ENCODE measurements at places on chromosomes 3 and 15.

DNA sequence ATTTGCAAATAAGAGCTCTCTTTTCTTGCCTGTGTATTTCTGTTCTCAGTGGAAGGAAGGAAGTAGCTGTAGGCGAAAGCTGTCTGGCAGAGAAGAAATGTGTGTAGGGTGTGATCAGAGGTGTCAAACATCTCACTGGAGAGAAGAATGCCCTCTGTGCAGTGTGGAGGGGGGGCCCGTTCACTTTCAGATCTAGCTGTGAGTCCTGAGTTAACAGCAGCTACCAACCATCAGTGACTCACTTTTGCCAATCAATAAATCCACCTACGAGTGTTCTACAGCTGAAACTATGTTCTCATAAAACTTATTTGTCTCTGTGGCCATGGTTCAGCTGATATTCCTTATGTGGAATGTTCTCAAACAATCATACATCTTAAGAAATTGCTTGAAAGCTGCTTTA lies 103.7 kb downstream of the FRMD4B start:
- DNase-seq: no peak

DNA sequence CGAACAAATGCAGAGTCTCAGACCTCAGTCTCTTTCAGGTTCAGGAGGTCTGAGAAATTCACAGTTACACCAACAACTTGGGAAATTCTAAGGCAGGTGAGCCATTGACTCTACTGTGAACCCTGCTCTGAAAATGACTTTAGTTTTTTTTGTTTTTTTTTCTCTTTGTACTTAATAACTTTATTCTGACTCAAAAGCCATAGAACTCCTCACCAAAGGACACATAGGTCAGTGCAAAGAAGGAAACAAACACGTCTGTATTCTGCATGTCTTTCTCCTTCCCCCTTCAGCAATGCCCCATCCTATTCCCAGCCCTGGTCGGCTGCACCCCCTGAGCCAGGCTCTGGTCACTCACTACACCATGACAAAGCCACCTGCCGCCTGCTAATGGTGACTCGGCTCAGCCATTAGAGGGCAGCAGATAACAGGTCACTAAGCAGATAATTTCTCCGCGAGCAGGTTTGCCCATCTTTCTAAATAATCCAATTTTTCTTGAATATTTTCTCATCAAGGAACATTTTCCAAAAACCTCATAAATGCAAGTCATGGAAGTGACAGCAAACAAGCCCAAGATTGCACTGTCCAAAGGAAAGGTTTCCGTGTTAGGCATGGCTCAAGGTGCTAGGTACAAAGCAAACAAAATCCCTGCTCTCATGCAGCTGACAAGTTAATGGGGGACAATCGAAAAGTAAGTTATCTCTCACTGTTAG lies 37.7 kb downstream of the TM4SF4 start:
- DNase-seq: peak; percentile 71

DNA sequence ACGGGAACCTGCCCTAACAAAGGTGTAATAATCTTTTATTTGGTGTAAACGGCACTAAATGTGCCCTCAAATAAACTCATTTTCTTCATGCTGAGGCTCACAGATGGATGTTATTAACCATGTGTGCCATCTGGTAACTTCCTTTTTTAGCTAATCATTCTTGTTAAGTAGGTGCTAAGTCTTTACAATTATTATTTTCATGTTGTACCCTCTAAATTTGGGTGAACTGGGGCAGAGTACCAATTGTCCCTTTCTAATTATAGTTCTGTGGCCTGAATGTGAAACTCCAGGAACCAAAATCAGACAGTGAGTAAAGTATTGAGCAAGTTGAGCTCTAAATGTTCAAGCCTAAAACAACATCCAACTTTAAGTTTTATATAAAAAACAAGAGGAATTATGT lies 220.7 kb upstream of the CADM2 start:
- DNase-seq: no peak

DNA sequence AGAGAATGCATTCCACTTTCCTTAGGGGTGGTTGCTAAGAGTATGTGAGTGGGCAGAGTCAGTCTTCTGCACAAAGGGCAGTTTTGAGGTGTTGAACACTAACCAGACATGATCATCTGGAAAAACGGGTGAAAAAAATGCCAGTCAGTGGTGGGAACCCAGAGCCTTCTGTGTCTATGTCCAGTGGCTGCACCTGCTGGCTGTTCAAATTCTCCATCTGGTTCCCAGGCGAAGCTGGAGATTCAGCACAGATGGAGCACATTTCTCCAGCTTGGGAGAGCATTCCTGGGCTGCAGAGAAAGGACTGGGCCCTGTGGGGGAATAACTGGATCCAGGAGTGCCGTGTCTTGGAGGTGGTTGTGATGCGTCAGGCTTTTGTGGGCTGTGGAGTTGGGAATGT lies 74.1 kb downstream of the TRAK1 start:
- no peak for DNase-seq

DNA sequence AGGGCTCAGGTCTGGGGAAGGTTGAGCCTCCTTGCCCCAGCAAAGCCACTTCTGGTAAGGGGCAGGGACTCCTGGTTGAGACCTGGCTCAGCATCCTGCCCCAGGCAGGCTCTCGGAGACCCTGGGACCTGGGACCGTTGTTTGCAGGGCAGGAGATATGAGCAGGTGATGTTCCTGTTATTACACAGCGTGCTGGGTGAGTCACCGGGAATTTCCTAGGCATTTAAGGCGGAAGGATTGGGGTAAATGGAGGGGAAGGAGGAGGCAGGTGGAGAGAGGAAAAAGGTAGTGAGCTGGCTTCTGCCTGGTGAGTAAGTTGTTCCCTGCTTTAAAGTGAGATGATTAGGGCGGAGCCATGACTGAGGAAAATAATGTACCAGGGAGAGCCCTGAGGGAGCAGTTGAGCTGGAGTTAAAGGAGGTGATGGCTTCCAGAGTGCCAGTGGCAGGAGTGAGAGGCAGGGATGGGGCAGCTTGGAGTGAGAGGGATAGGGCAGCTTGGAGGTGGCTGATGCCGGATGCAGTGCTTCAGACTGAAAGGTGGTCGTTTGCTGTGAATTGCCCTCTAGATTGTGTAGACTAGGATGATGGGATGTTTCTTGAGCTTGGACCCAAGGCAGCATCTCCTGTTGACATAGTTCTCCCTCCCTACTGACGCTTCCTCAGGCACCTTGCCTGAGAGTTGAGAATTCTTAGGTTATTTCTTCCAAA lies 79.4 kb downstream of the AAGAB start:
- peak; percentile 86 for DNase-seq

DNA sequence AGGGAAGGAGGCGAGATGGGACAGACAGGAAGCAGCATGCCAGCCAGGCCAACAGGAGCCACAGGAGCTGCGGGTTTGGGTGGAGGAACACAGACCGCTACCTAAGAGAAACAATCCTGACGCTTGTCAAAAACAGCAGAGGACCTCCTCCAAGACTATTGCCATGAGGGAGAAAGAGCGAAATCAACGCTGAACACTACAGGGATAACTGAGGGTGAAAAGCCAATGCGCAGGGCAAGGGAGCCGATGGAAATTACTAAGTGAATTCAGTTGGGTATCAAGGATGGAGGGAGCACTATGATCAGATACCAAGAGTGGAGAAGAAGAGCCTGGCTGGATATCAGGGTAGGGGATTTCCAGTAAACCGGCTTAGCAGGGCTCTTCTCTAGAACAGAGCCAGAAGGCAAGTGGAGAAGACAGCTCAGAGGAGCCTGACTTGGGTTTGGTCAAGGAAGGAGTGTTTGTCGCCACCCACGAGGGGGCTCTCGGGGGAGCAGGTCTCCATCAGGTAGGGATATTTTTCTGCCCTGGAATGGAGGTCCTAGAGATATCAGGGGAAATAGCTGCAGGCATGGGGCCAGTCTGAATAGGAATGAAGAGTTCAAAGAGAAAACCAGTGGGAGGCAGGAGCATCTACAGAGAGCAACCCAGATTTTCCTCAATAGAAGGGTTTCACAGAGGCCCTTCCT lies 48.4 kb downstream of the SLC41A3 start:
- no peak for DNase-seq

GRCh38 chr3:71130471-71131374 lies 452.8 kb downstream of the FOXP1 start:
- peak; percentile 44 for DNase-seq

DNA sequence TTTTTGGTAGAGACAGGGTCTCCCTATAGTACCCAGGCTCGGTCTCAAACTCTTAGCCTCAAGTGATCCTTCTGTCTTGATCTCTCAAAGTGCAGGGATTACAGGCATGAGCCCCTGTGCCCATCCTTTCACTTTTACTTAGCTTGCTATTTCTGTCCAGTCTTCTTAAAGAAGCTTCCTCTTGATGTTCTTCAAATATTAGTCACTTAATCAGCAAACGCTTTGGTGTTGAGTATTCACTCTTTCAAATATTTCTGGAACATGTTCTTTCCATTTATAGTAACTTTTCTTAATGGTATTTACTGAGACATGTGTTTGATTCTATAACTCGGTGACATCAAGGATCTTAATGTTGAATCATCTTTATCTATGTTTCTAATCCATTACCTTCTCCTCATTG lies 122.1 kb downstream of the CNTN6 start:
- no peak for DNase-seq

GRCh38 chr3:149628957-149629670 lies 28.7 kb downstream of the WWTR1 start:
- DNase-seq: no peak
